Tibial nerve (tissue), 4 donors: ENCODE measurements at places on chromosomes 12 and 14.

DNA sequence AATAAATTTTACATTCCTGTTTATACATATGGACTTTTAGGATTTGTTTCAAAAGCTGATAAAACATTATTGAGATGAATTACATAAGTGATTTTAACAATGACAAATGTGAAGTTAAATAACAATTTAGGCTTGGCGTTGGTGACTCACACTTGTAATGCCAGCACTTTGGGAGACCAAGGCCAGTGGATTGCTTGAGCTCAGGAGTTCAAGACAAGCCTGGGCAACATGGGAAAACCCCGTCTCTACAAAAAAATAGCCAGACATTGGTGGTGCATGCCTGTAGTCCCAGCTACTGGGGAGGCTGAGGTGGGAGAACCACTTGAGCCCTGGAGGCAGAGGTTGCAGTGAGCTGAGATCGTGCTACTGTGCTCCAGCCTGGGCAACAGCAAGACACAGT, 7.4 kb downstream of the ACOT2 start:
- DNase-seq: no peak

DNA sequence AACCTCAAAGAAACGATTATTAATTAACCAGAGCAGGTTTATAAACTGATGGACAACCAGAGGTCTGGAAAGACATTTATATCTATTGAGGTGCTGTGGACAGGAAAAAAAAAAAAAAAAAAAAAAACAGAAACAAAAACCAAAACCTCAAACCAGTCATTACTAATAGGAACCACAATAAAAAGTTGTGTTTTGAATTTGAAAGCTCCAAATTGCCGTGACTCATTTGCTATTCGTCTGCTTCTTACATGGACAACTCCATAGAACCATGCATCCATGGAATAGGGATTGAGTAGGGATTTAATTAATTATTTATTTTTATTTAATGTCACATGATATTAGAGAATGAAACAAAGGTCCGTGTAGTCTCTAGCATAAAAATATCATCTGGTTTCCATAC, 134.1 kb upstream of the SSTR1 start:
- DNase-seq: no peak

DNA sequence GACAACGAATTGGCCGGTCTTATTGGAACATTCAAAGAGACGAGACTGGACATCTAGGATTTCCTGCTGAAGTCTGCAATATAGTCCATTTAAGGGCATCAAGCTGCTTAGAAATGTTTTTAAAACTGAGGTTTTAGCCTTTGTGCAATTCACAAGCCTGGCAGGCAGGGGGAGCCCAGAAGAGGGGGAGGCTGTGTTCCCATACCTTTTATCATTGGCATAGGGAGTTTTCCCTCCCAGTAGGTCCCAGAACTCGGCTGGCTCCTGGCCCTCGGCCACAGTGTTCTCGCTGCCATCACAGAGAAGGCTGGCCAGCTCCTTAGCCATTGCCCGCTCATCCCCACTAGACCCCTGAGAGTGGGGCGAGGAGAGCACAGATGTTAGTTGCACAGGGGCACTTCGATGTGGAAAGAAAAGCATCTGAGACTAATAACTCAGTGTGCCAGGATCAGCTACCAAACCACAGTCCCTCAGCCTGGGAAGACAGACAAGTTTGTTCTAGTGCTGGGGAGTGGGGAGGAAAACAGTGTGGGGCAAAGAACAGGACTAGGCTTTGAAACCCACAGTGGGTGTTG, 15.1 kb downstream of the AVIL start:
- DNase-seq: no peak

DNA sequence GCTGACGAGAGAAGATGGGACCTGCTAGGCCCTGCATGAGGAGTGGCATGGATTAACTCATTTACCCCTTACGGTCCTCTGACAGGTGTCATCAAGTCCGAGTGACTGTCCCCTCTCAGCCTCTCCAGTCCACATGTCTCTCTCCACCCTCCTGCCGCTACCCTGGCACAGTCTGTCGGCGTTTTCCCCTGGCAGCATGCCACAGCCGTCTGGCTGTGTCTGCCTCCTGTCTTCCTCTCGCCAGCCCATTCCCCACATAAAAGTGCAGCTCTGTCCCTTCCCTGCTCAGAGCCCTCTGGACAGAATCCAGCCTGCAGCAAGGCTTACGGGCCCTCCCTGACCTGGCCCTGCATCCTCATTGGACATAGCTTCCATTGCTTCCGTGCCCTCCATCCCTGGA, 45.6 kb downstream of the UBE3B start:
- no peak for DNase-seq
